HepG2 (cell line): ENCODE measurements at places on chromosomes 2 and 18.

DNA sequence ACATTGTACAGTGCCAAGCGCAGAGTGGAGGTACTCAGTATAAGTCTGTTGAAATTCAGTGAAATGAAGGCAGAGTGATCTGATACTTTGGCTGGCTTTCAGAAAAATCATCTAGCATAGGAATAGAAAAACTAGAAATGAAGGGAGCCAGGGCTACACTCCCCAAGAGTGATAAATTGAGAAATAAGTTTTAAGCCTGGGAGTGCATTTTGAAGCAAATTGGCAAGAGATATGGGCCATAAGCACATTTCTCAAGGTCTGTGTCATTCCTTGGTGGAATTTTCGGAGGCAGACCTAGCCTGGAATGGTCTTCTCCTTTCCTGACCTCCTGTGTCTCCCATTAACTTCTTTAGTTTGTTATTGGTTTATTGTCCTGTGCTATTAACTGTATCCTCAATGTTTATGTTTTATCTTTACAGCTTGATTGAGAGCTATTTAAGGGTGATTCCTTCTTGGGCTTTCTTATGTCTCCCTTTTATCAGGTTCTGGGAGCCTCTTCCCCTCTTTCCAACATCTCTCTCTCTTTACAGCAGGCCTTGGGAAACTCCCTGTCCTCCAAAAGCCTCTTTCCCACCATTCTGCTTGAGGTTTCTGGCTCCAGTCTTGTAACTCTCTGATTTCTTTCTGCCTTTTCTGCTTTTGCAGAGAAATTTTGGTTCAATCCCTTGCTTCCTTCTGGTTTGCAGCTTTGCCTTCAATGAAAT, 649.5 kb downstream of the SLC4A3 start:
- no peak for DNase-seq

DNA sequence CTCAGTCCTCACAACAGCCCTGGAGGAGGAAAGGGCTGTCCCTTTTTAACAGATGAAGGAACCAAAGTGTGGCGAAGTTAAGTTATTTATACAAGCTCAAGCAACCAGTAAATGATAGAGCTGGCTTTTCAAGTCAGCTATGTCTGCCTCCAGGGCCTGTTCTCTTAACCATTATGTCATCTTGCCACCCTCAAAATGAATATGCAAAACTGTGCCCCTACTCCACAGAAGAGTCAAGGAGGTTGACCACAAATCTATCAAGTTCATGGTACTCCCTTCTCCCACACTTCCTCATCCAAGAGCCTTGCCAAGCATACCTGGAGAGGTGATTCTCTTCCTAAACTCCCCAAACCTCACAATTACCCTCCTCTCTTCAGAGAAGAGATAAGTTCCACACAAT, 37.3 kb upstream of the CREB1 start:
- DNase-seq, result no peak

GRCh38 chr2:44620189-44620990, 258.6 kb downstream of the CAMKMT start:
- no peak for DNase-seq

GRCh38 chr2:228509021-228509420, 327.5 kb upstream of the SPHKAP start:
- DNase-seq, result no peak
